ENCODE measurements at places on chromosomes 6 and 20. TPM values are rescaled to one million over a fixed set of nuclear protein-coding genes. Genes with fewer than 3 reads are reported as not detected.

The HAO1 gene
- not detected for total RNA-seq

The NKX2-4 gene
- not detected for total RNA-seq

The OR2H2 gene
- total RNA-seq, result not detected

The LST1 gene
- 268 TPM for total RNA-seq

The EEF1A2 gene
- total RNA-seq, result 1.4 TPM

The KCNB1 gene
- 0.60 TPM for total RNA-seq

The TRIM15 gene
- total RNA-seq, result not detected

The RIMS4 gene
- total RNA-seq, result not detected

The EDN3 gene
- 1.6 TPM for total RNA-seq

The KHDC1L gene
- not detected for total RNA-seq

The RIPPLY2 gene
- total RNA-seq, result not detected

The GINS1 gene
- 2.3 TPM for total RNA-seq
